Amygdala (tissue), 56 donors: ENCODE measurements at places on chromosomes 11 and 22.

- DNase-seq = peak; percentile 3
Observed at GRCh38 chr22:22201185-22201929, 43.2 kb upstream of the VPREB1 start.

DNA sequence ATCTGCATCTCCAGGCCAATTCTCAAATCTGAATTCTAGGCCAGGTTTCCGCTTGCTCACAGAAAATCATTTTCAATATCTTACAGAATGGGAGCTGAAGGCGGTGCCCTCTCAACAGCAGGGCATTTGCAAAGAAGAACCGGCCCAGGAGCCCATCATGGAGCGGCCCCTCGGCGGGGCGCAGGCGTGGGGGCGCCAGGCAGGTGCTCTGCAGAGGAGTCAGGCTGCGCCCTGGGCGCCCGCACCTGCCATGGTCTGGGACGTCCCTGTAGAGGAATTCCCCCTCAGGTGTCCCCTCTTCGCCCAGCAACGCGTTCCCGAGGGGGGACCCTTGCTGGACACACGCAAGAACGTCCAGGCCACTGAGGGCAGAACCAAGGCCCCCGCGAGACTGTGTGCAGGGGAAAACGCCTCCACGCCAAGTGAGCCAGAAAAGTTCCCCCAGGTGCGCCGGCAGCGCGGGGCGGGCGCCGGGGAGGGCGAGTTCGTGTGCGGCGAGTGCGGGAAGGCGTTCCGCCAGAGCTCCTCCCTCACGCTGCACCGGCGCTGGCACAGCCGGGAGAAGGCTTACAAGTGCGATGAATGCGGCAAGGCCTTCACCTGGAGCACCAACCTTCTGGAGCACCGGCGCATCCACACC, 11.5 kb downstream of the ZNF74 start:
- no peak for DNase-seq

GRCh38 chr11:108914211-108914610, 249.3 kb downstream of the DDX10 start:
- no peak for DNase-seq

GRCh38 chr11:82898241-82898640, 2.0 kb downstream of the PRCP start:
- no peak for DNase-seq

DNA sequence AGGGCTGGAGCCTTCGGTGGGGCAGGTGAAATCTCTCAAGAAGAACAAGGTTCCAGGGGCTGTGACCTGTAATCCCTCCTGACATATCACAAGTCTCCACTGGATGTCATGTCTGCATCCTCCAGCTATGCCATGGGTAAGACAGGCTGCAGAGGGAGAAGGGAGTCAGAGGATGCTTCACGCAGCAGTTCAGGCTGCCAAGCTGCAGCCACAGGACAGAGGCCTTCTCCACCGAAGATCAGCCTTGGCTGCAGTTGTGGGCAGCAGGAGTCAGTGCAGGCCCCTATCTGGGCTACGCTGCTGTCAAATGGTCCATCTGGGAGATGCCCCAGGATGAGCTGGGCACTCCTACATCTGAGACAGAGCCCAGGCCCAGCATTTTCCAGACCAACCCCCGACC, 25.0 kb downstream of the DKK3 start:
- DNase-seq = no peak

DNA sequence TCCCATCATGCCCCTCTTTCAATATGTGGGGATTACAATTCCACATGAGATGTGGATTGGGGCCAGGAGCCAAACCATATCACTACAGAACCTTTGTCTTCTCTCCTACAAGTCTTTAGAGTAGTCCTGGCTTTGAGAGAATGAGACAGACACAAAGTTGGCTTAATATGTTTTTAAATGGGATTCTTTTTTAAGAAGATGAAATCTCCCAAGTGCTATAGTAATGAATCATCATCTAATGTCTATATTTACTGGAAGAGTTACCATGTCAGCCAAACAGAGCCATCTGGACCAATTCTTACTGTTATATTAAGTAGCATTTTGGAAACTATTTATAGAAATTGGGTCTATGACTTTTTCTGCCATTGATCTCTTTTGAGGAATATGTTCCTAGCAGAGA, 38.1 kb upstream of the CARD18 start:
- DNase-seq = no peak

DNA sequence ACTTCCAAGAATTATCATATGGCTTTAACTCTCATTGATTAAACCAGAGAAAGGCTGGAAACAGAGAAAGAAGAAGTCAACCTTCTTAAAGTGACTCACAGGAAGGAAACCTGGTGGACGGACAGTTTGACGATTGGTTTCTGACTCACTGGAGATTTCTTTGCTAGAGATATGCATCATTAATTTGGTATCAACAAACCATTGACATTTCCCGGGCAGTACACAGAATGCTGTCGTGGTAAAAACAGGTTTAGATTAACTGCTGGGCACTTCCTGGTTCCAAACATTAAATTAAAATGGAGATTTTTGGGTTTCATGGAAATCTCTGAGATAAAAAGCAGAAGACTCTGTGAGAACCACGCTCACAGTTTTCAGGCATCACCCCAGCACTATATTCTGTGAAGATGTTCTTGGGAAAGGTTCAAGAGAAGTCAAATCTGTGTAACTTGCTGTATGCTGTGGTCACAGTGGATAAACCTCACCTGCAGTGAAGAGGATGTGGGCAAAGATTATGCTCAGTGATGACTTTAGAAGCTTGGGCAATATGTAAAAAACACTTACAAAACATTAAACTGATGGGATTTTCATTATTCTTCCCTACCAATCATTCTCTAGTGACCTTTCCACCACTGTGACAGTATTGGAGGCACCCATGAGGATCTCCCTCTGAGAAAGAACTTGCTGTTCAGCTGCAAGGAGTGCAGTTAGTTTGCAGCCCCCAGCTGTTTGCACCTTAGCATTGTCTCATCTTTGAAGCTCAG, 61.1 kb upstream of the CD44 start:
- no peak for DNase-seq

DNA sequence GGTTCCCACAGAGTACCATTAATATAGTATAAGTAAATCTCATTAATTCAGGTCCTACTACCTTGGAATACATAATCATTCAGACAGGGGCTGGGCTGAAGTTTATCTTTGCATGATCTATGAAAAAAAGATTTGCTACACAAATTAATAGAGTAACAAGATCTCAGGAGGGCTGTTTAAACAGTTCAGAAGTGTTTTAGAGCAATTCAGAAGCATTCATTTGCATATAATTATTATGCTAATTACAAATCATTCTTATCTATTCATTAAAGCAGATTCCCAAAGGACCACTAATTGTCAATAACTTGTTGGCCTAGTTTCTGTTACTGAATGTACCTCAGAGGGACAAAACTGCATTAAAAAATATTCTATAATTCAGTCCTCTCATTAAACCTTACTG, 40.5 kb downstream of the PITPNB start:
- no peak for DNase-seq

DNA sequence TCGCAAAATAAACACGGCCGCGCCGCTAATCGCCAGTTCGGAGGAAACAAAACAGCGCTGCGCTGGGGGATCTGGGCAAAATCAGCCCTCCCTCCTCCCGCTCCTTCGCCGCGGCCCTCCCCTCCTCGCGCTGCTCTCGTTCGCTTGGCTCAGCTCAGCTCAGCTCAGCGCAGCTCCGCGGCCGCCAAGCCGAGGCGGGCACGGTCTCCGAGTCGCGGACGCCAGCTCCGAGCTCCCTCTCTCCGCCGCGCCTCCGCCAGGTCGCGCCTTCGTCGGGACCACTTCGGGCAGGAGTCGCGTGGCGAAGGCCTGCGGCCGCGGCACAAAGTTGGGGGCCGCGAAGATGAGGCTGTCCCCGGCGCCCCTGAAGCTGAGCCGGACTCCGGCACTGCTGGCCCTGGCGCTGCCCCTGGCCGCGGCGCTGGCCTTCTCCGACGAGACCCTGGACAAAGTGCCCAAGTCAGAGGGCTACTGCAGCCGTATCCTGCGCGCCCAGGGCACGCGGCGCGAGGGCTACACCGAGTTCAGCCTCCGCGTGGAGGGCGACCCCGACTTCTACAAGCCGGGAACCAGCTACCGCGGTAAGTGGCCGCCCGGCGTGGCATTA, at the start of gene SPON1:
TSS of gene SPON1 (plus strand) at position 162 of the 607 bp plus-strand sequence. CDS start at position 344, 182 bp downstream.
- peak; percentile 64 for DNase-seq

DNA sequence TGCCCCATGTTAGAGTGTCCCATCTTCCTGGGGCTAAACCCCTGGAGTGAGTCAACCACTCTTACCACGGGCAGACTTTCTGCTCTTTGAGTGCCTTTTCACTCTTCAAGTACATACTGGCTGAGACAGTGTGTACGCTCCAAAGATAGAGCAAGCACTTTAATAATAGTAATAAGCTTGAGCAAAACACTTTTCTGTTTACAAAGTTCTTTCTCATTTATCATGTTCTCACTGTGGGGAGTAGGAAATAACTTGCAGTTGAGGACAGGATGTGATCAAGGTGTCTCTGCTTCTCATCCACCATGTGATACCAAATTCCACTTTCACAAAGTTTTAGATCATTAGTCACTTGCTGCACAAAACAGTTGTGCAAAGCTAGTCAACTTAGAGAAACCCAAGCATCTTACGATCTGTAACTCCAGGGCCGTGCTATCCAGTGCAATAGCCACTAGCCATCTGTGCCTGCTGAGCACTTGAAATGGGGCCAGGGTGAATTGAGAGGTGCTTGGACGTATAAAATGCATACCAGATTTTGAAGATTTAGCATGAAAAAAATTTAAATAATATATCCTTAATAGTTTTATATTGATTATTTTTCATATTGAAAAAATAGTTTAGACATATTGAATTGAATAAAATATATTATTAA, 135.3 kb downstream of the KIF18A start:
- DNase-seq = no peak

DNA sequence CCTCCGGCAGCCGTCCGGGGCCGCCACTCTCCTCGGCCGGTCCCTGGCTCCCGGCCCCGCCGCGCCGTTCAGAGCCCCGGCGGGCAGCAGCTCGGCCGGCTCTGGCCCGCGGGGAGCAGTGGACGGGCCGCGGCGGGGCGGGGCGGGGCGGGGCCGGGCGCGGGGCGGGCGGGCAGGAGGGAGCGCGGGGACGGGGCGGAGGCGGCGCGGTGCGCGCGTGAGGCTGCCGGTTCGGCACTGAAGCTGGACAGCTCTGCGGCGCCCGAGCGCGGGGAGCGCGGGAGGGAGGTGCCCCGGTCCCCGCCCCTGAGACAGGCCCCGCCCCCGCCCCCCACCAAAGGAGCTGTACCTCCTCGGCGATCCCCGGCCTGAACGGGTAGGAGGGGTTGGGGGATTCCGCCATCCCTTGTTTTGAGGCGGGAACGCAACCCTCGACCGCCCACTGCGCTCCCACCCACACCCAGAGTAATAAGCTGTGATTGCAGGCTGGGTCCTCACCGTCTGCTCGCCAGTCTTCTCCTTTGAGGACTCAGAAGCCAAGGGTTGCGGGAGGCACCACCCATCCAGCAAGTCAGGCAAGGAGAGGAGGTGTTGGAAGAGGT, at the start of gene DRD2:
TSS of gene DRD2 (minus strand) at position 239 of the 602 bp plus-strand sequence. CDS start 50,747 bp downstream, outside the sequence.
- no peak for DNase-seq

GRCh38 chr11:16380941-16381568, 24.7 kb upstream of the SOX6 start:
- DNase-seq = no peak

DNA sequence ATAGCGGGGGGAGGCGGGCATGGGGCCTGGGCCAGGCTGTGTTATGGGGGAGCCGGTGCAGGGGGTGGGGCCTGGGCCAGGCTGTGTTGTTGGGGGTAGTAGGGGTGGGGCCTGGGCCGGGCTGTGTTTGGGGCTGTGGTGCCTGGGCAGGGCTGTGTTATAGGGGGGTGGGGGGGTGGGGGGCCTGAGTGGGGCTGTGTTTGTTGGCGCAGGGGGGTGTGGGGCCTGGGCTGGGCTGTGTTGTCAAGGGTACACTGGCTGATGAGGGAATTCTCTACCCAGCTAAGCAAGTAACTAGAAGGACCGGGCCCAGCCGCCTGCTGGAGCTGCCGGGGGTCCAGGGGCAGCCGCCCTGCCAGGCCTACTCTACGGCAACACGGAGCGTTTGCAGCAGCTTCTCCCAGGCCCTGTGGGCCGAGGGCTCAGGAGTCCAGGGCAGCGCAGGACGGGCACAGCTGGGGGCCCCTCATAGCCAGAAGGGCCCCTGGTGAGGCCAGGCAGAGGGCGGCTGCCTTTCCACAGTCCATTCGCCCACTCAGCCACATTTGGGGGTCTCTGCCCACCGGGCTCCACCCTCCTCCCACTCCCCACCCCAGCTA, 10.1 kb upstream of the PIM3 start:
- DNase-seq = no peak

- DNase-seq = no peak
Observed at GRCh38 chr22:28955817-28956216, 72.4 kb downstream of the ZNRF3 start.

GRCh38 chr11:76892306-76892705, 31.6 kb downstream of the ACER3 start:
- DNase-seq = no peak

GRCh38 chr11:34049028-34049427, 2.5 kb upstream of the CAPRIN1 start:
- no peak for DNase-seq

- no peak for DNase-seq
Observed at GRCh38 chr11:24161587-24161986, 335.3 kb upstream of the LUZP2 start.

DNA sequence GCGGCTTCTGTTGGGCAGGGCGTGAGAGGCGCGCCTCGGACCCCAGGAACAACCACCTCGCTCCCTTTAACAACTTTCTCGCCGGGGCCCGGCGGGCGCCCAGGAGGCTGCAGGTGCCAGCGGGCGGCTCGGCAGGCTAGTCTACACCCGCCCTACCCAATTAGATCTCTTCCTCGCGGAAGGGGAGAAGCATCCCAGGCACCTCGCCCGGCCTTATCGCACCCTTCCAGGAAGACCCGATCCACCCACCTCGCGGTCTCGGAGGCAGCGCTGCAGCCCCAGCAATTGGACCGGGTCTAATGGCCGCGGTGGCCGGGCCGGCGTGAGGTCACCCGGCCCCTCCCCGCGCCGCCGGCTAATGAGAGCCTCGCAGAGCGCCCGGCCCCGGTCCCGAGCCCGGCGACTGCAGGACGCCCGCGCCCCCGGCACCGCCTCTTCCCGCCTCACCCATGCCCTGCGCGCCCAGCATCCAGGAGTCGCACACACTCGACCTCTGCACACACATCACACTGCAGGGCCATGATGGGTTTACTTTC, at the start of gene PLAAT3:
TSS of gene PLAAT3 (minus strand) at position 298 of the 536 bp plus-strand sequence. CDS start 419 bp downstream, outside the sequence.
- peak; percentile 64 for DNase-seq

- peak; percentile 31 for DNase-seq
Observed at GRCh38 chr11:8090756-8091155, 9.7 kb downstream of the TUB start.

DNA sequence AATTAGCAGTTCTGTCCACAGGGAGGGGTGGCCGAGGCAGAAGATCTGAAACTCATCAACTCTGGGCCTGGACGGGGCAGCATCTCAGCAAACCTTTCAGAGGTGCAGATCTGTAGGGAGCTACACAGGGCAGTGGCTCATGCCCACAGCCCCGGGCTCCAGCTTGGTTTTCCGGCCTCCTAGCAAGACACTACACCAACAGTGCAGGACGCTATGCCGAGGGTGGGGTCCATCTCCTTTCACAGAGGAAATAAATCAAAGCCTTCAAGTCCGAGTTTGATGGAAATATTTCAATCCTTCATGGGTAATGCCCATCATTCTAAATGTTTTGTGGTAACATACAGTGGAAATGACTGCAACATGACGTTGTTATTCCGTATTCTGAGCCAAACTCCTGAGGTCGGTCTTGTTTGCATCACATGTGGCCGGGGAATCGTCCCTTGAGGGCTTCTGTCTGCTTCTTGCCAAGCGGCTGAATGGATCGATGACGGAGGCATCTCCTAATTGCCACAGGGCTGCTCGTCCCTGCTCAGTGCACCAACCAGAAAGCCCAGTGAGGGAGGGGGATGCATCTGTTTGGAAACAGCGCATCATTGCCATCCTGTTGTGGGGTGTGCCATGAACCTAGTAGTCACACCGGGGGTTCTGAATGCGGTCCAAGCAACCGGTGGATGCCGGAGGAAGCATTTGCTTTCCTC, 30.0 kb downstream of the LINC01488 start:
- no peak for DNase-seq

- peak; percentile 23 for DNase-seq
Observed at GRCh38 chr11:73729594-73730206, 31.2 kb downstream of the RAB6A start.
